ENCODE measurements at places on chromosomes 12 and 14.

DNA sequence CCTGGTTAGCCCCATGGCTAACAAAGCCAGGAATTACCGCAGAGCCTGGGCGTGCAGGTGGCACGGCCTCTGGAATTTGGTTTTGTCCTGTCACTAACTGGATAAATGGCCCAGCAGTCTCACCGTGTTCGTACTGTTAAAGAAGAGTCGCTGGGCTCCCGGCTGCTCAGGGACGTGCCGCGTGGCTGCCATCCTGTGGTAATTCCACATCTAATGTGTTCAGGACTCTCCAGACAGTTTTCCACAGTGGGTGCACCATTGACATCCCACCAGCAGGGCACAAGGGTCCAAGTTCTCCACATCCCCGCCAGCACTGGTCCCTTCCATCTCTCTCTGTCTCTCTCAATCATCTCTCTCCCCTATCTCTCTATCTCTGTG lies 19.6 kb downstream of the NOC4L start:
- DNase-seq, result no peak

DNA sequence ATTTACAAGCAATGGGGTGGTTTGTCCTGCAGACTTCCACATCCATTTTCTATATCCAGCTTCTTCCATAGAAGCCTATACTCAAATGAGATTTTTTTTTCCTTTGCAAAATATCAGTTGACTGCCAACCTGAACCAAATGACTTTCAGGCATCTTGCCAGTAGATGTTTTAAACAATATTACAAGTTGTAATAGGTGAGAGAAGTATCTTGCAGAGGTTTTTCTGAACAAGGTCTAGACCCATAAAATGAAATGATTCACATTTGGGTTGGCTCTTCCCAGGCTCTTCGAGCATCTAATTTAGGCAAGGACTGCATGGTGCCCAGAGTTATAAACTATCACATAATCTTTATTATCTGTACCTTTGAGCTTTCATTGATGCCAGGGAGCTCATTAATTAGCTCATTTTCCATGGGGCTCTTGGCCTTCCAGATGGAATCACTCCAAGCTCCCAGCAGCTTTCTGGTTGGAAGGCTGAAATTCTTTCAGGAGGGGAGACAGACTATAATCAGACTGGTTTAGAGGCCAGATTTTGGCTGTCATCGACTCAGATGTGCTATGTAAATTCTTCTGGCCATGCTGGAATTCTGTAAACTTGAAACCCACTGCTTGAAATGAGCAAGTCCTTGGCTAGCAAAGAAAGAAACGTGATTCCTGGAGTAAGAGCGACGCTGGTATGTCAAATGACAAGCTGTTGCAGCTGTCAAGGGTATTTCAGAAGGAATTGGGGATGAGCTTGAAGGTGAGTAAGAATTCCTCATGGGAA lies 32.2 kb upstream of the DICER1 start:
- DNase-seq, result no peak

- no peak for DNase-seq
These were observed 871.4 kb downstream of the C12orf50 start for GRCh38 chr12:87157791-87158190.

- no peak for DNase-seq
These were observed 329.8 kb upstream of the FOXG1 start for GRCh38 chr14:28436821-28437220.

- DNase-seq, result peak; percentile 49
These were observed 804 bp downstream of the GAPDH start for GRCh38 chr12:6534945-6535696.

- DNase-seq, result no peak
These were observed 15.8 kb upstream of the VPS33A start for GRCh38 chr12:122282061-122282460.

DNA sequence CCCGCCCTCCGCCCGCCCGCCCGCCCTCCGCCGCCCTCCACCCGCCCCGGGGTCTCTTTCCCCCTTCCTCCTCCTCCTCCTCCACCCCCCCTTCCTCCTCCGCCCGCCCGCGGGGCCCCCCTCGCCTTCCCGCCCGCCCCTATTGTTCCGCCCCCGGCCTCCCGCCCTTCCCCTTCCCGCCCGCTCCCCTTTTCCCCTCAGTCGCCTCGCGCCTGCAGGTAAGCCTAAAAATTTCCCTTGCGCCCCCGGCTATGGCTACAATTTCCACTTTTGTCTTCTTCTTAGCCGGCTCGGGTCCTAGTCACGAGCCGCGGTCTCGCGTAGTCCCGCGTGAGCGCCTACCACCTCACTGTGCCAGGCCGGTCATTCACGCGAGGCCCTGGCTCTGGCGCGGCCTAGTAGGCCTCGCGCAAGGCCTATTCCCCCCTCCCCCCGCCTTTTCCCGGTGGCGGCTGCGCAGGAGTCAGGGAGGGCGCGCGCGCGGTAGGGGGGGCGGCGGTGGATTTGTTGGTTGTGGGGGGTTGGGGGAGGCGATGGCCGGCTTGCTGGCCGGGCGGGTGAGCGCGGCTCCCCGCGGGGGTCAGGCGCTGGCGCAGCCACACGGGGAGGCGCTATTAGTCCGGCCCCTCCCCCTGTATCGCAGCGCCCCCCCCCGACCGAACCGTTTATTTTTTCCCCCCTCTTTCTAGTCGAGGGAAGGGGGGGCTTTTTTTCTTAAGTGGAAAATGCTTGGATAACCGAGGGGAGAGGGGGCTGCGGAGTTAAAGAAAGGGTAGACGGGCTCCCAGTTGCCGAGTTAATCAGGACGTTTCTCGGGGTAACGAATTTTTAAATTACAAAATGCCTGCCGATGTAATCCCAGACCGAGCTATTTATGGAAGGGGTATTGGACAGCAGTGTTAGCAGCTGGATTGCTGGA lies 516 bp downstream of the PCBP2 start:
- DNase-seq, result peak; percentile 53

DNA sequence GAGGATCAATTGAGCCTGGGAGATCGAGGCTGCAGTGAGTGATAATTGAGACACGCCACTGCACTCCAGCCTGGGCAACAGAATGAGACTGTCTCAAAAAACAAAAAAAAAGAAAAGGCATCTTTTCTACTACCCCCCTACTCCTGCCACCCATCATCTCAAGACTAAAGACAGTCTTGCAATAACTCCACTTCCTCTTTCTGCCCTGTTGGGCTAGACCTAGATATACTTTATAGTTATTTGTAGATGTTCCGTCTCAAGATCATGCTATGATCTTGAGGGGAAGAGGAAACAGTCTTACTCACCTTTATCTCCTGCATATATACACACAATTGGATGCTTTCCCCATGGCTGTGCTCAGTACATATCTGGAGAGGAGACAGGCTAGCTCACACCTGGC lies 12.1 kb upstream of the ESPL1 start:
- no peak for DNase-seq

DNA sequence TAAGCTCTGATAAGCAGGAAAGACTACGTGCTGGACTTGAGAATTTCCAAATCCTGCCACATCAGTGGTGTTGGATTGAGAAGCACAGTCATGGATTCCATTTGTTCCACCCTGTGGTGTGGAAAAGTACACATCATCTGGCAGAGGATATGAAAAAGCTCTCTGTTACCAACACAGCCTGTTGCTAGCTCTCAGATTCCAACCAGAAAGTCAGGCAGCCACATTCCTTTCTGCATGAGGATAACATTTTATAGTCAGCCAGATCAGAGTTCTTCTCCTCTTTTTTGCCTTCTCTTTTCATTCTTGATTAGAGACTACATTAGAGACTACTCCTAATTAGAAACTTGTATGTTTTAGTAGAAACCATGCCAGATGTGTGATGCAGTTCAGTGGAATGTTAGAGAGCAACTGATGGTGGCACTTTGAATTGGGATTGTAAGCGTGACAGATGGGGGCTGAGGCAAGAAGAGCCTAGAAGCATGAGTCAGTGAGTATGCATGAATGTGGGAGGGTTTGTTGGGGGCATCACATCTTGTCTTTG lies 61.2 kb upstream of the STXBP6 start:
- no peak for DNase-seq

DNA sequence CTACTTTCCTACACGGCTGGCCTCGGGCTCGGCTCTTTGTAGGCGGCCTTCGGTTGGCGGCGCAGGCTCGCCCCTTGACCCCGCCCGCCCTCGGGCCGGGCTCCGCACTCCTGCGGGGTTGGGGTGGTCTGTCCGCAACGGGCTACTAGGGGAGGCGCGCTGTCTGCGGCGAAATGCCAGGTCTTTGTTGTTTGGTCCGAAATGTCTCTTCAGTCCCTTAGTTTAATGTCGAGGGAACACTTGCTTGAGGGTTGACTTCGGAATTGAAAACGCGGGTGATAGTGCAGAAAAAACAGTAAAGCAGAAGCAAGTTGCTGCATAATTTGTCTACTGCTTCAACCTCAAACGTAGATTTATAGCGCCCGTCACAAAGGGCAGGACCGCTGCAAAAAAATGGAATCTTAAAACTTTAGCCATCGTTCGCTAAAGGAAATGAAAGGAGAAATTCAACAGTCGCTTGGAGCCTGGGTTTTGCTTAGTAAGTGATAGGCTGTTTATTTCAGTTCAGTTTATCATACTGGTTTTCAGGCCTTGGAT lies 390 bp downstream of the JKAMP start:
- no peak for DNase-seq

- DNase-seq, result no peak
These were observed 2.6 kb upstream of the FBRSL1 start for GRCh38 chr12:132487311-132487741.

DNA sequence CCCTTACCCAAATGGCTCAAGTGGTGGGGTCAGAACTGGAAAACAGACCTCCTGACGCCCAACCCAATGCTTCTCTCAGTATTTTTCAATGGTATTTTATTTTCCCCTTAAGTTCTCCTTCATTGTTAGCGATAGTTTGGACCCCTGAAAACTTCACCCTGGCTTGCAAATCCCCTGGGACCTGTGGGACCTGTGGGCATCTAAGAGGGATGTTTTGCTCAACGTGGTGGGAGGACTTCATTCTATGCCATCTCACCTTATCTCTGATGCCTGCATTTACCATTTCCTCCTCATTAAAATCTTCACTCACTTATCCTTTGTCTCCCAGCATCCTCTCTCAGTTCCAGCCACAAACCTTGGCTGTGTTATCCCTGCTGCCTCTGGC lies 59.4 kb upstream of the GZMB start:
- DNase-seq, result no peak

GRCh38 chr14:74176400-74176793 lies 62.9 kb upstream of the VSX2 start:
- no peak for DNase-seq

DNA sequence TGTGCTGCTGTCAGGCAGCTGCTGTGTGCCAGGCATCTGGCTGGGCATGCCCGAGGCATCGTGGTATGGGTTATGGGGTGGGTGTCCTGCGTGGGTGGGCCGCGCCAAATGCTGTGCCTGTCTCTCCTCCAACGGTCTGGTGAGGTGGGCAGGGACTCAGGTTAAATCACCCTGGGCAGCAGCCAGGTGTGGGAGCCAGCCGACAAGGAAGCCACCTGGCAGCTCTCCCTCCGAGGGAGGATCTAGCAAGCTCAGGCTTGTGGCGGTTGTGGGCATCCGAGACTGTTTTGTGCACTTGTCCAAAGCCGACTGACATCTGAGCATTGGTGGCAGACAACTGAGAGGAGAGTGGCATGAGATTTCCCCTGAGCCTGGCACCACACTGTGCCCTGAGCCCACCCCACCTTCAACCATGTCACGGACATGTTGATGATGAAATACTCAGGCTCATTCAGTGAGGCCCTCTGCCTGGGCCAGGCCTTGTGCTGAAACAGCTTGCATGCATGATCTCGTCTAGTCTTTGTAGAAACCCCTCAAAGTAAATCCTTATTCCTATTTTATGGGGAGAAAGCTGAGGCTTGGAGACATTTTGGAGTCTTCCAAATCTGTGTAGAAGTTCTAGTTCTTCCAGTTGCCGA lies 181.8 kb upstream of the MYL2 start:
- no peak for DNase-seq

DNA sequence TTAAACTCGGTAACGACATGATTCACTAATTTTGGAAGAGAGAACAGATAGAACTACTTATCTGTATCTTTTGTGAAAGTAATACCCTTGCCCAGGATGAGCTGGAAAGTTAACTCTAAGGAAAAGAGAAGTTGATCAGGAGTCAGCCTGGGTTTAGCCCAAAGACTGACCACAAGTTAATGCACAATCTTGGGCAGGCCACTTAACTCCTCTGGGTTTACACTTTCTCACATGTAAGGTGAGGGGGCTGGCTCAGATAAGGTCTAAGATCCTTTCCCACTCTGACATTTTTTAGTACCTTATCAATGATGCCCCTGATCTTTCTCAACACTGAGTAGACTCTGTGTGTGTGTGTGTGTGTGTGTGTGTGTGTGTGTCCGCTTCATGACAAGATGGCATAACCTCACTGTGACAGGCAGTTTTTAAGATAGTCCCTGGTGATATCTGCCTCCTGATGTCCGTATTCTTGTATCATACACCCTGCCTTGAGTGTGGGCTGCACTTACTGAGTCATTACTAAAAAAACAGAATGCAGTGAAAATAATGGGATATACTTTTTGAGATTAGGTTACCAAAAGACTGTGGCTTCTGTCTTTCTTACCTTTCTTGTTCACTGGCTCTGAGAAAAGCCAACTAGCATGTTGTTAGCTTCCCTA lies 56.2 kb upstream of the CCDC198 start:
- no peak for DNase-seq

GRCh38 chr12:92395322-92395721 lies 249.7 kb upstream of the BTG1 start:
- DNase-seq, result no peak

GRCh38 chr12:12975322-12976077 lies 23.5 kb upstream of the GPRC5D start:
- DNase-seq, result no peak

DNA sequence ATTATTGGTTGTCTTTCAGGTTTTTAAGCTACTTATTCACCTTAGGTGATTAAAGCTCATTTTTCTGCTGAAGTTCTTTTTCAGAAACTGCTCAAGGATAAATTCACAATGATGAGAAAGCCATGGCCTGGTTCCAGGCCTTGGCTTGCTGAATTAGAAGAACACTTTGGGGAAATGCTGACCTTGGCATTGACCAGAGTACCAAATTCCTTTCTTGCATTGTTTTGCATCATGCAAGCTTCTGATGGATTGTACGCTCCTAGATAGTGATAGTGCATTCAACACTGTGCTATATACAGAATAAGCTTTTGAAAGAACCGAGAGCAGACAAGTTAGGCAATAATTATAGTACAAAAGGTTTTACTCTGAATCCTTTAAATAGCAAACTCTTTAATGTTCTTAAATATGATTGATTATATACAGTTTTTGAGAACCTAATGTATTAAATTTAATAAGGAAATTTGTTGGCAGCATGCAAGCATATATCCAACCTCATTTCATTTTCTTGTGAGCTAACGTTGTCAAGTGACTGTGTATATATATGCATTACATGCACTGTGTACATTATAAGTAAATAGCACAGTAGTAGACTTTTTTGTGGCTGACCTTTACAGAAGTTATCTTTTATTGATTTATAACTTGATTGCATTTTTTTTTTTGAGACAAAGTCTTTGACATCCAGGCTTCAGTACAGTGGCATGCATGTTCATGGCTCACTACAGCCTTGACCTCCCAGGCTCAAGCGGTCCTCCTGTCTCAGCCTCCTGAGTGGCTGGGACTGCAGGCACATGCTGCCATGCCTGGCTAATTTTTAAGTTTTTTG lies 99.2 kb downstream of the DIP2B start:
- no peak for DNase-seq
